Activated CD8-positive, alpha-beta T cell treated with anti-CD3 and anti-CD28 coated beads, Interleukin-2, amount 10 ng/mL, durations not matched to agents 7 days and 5 days (primary cell): ENCODE measurements at places on chromosomes 16 and 17. TPM values are rescaled to one million over a fixed set of nuclear protein-coding genes. Genes with fewer than 3 reads are reported as not detected.
A peak's percentile ranks its signal among the peaks of the same experiment; 100 is the strongest.

PDIA2 gene
- total RNA-seq, result not detected

RGS11 gene
- total RNA-seq, result not detected

CACNG1 gene
- total RNA-seq, result not detected

SULT1A2 gene
- total RNA-seq, result 0.42 TPM

PRR35 gene
- total RNA-seq, result not detected

TBC1D3K gene
- total RNA-seq, result not detected

DNA sequence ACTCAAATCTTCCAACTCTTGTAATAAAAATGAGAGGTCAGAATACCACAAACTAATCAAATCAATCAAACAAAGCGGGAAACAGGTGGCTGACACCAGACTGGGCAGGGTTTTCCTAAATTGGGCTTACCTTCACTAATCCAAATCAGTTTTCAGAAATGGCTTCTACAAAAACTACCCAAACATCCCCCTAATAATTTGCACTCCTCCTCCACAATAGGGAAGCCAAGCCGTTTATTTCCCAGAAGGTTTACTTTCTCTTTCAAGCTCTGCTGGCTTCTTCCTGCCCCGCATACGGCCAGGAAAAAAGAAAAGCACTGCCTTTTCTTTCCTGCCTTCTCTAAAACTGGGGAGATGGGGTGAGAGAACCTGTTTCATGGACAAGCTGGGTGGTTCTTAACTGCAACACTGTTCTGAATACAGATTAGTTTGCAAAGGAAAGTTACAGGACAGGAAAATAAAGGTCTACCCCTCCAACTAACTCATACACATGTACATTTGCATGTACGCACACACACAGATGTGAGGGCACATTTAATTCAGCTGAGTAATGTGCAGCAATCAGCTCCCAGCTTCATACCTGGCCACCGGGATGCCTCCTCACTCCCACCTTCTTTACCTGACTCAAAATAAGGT, 9.2 kb downstream of the STAT3 start:
- no peak for DNase-seq

GRCh38 chr17:80180192-80180591, 10.4 kb downstream of the CARD14 start:
- DNase-seq, result no peak

GRCh38 chr17:76720211-76720610, 6.2 kb downstream of the JMJD6 start:
- DNase-seq, result no peak

- DNase-seq, result peak; percentile 36
Observed at GRCh38 chr16:28863929-28864793, 518 bp downstream of the SH2B1 start.

GRCh38 chr16:65965628-65966027, 400.9 kb upstream of the CDH5 start:
- DNase-seq, result no peak

DNA sequence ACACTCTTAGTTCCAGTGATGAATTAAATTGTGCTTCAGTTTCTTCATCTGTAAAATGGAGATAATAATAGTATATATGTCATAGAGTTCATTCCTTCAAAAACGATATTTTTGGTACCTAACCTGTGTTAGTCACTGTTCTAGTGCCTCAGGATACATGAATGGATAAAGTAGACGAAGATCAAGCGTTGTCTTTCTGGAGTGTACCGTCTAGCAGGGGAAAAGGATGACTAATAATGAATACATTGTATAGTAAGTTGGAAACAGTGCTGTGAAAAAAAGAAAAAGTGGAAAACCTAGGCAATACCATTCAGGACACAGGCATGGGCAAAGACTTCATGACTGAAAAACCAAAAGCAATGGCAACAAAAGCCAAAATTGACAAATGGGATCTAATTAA, 8.6 kb downstream of the KRT10 start:
- DNase-seq, result no peak

DNA sequence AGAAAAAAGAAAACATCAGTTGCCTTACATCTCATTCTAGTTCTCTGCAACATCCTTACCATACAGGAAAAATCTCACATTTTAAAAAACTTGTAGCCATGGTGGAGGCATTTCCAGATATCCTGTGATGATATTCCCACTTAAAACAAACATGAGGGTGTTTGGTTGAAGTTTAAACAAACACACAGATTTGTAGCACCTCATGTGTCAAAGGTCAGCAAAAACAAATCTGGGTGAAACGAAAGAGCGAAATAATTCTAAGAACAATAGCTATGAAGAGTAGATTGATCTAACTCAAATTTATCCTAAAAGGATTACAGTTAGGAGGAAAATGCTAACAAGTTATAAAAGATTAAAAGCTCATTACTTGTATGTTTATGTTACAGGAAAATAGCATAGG, 83.1 kb upstream of the IRX5 start:
- no peak for DNase-seq

DNA sequence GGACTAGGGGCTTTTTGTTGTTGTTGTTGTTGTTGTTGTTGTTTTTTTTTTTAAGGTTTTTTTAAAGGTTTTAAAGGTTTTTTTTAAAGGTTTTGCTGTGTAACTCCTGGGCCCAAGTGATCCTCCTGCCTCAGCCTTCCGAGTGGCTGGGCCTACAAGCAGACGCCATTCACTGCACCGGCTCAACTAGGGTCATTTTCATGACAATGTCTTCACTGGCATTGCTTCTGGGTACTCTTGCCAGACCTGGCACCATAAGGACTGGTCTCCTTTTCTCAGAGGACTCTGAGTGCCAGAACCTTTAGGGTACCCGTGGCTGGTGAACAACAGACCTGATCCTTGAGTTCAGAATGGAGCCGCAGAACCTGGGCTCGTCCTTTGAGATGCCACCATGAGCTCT, 20.4 kb downstream of the POLR3E start:
- no peak for DNase-seq

DNA sequence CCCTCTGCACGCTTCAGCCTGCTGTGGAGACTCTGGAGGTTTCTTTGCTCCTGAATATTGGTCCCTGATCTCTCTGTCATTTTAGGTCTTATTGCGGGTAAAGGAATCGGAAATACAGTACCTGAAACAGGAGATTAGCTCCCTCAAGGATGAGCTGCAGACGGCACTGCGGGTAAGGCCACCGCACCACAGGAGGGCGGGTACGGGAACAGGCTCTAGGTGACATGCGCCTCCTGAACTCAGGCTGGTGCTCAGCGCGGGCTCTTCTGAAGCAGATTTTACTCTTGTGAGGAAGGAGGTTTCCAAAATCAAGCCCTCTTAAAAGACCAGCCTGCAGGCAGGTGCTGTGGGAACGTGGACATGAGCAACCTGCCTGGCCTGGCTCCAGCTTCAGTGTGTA, 29.8 kb downstream of the PLD6 start:
- DNase-seq, result no peak

DNA sequence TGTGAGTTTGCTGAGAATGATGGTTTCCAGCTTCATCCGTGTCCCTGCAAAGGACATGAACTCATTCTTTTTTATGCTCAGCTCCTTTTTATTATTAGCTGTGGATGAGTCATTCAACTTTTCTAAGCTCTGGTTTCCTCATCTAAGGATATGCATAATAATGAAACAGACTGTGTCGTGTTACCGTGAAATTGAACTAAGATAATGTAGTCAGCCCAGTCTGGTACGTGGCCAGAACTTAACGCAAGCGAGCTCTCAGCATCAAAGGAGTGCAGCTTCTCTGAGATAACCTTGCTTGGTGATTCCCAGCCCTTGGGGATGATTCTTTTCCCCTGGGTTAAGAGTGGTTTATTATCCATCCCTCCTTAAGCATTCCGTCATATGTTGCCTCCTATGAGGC, 454.3 kb upstream of the EEF2KMT start:
- DNase-seq, result no peak
